Stimulated activated naive CD8-positive, alpha-beta T cell treated with anti-CD3 and anti-CD28 coated beads, Interleukin-15, Interleukin-2, amounts not matched to agents 100 U/mL and 50 U/mL, for 24 hours (primary cell): ENCODE measurements at places on chromosomes 2 and 18.
A peak's percentile ranks its signal among the peaks of the same experiment; 100 is the strongest.

- DNase-seq: no peak
Observed at GRCh38 chr2:27507293-27507692, 10.7 kb downstream of the GCKR start.

GRCh38 chr2:109032229-109032820, 43.3 kb upstream of the EDAR start:
- peak; percentile 29 for DNase-seq

DNA sequence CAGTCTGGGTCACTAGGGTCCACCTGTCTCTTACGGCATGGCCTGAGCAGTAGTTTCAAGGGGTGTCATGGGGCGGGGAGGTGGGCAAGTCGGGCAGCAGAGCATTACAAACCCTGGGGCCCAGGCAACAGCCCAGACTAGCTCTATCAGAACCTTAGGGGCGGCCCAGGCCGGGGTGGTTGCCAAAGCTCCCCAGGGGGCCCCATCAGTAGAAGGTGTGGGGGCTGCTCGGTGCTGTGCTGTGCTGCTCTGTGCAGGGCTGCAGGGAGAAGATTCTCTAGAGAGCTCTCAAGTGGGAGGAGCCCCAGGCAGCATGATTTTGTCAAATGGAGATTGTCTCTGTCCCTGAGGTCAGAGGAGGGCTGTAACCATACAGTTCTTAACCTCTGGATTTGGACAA, 36.4 kb upstream of the SLC14A1 start:
- peak; percentile 49 for DNase-seq

- no peak for DNase-seq
Observed at GRCh38 chr2:83196225-83196624, 1262.9 kb downstream of the SUCLG1 start.

DNA sequence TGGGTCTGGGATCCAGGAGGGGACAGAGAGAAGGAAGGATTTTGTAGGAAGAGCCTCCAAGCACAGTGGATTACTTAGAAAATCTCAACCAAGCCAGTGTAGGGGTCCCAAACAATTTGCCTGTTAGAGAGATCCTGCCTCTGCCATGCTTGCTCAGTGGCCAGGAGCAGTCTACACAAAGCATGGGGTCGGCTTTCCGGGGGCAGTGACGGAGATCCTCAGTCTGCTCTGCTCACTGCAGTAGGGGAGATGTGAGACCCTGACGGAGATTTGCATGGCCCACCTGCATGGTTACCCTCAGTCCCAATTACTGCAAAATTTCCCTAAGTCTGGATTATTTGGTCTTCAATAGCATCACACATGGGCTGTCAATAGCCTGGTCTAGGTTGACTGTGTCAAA, 385.2 kb downstream of the CMPK2 start:
- DNase-seq: no peak

DNA sequence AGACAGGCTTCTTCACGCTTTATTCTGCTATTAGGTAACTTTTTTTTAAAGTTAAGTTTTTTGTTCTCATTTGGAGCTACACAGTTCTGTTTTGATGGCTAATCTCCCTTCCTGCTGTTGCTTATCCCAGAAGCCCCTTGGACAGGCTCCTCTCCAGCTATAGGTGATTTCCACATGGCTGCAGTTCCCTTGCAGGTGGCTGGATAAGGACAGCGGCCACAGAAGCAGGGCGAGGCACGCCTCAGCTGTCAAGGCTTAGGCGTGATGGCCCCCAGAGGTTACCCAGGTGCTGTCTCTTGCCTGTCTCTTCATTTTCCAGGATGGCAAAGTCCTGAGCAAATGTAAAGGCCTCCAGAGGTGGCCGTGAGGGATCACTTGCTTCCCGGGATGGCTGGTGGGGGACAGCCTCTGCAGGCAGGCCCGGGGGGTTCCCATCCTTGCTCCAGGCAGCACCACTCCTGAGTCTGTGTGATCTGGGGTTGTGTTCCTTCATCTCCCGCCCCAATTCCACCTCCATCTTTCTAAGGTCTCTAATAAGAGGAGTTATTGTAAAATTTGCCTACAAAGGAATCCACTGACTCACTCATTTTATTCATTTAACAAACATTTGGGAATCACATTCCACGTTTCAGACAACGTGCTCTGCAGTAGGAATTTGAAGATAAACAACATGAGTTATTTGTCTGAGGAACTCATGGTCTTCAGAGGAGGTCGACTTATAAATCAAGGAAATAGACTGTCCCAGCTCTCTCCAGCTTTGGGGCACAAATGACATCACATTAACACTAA, 53.4 kb downstream of the NAPG start:
- DNase-seq: no peak

GRCh38 chr2:235966396-235966795, 201.8 kb downstream of the GBX2 start:
- DNase-seq: no peak

GRCh38 chr2:200449149-200449548, 60.7 kb downstream of the KCTD18 start:
- DNase-seq: no peak

- no peak for DNase-seq
Observed at GRCh38 chr2:172458561-172459124, 31.3 kb downstream of the ITGA6 start.

- no peak for DNase-seq
Observed at GRCh38 chr2:207901829-207902228, 123.5 kb downstream of the PLEKHM3 start.

DNA sequence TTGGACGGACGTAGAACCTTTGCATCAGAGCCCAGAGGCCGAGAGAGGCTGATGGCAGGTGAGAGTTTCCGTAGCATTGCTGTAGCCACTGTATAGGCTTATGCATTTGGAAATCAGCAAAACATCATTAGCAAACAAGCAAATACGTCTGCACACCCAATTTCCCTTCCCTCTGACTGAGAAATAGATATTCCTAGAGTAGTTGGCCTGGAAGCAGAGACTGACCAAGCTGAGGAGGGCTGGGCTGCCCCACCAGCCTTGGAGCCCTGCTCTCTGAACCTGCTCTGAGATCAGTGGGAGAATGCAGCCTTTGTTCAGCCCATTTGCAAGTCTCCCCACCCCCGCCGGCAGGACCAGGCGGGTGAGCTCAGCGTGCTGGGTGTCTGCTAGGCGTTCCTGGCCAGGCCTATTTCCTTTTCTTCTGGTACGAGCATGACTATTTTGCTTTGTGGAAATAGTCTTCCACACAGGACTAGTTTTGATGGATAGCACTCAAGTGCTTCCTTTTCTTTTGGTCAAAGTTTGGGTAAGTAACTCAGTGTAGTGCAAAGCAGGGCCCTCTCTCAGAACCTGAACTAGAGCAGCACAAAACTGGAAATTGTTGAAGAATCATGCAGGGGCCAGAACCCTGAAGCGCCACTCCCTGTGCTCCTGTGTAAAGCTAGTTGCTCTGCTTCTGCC, 21.9 kb upstream of the RNF149 start:
- DNase-seq: peak; percentile 60
